ENCODE measurements at places on chromosomes 11 and 22. TPM values are rescaled to one million over a fixed set of nuclear protein-coding genes. Genes with fewer than 3 reads are reported as not detected.

DNA sequence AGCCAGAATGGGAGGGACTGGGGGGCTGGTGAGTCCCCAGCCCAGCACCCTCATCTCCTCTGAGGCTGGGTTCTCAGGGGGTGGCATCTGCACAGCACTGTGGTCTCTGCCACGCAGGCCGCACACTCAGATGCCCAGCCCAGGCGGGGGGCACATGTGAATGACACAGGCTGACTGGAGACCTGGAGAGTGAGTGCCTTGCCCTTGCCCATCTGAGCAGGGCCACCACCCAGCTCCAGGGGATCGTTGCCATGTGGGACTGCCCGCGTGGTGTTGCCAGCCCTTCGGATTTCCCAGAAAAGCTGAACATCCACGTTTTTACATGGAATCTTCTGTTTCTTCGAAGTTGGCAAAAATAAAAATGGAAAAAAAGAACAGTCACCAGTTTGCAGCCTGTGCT, 18.9 kb downstream of the PRDM11 start:
- no peak for DNase-seq

ACRV1 gene
- total RNA-seq = not detected

CCND1 gene
- 378 TPM for total RNA-seq

- peak; percentile 21 for DNase-seq
These were observed 125.2 kb upstream of the SNX19 start for GRCh38 chr11:131041331-131042040.

- DNase-seq = no peak
These were observed 3.7 kb downstream of the TRMT112 start for GRCh38 chr11:64313491-64314145.

UBASH3B gene
- total RNA-seq = 45.4 TPM

- no peak for DNase-seq
These were observed 144.5 kb downstream of the SPON1 start for GRCh38 chr11:14107050-14107430.

GRCh38 chr11:130476922-130477491, 28.6 kb downstream of the ADAMTS15 start:
- DNase-seq = no peak

DNA sequence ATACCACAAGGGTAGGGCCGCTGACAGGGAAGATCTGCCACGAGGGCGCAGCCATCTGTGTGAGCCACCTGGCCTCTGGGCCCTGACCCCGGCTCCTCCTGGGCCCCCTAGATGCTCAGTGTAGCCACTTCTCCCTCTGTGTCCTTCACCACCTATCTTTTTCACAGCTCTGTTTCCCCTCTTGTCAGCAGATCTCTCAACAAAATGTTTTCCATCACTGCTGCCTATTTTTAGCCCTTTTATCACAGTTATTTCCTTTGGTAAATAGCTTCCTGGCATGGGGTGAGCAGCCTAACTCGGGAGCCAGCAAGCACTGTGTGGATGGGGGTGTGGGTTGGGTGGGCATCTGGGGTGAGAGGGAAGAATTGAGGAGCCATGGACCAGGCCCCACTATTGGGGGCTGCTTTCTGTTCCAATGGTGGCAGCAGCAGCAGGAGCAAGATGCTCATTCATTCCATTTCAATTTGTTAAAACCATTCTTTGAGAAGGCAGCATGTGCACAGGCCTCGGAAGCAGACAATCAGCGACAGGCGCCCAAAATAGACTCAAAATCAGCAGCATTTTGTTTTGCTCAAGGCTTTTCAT, 135.2 kb upstream of the NAV2 start:
- no peak for DNase-seq

GRAP2 gene
- not detected for total RNA-seq

- no peak for DNase-seq
These were observed 56.6 kb upstream of the PRDM11 start for GRCh38 chr11:45089676-45090499.

MS4A18 gene
- not detected for total RNA-seq

GRCh38 chr11:34052036-34052607, 591 bp downstream of the CAPRIN1 start:
- no peak for DNase-seq

GRCh38 chr11:78459738-78460137, 42.1 kb upstream of the GAB2 start:
- DNase-seq = no peak

MMP8 gene
- total RNA-seq = not detected

FAM181B gene
- total RNA-seq = 0.38 TPM

- no peak for DNase-seq
These were observed 76.9 kb downstream of the IGLL1 start for GRCh38 chr22:23503142-23503541.

- peak; percentile 70 for DNase-seq
These were observed 25.6 kb downstream of the ARRB1 start for GRCh38 chr11:75325713-75326438.

DNA sequence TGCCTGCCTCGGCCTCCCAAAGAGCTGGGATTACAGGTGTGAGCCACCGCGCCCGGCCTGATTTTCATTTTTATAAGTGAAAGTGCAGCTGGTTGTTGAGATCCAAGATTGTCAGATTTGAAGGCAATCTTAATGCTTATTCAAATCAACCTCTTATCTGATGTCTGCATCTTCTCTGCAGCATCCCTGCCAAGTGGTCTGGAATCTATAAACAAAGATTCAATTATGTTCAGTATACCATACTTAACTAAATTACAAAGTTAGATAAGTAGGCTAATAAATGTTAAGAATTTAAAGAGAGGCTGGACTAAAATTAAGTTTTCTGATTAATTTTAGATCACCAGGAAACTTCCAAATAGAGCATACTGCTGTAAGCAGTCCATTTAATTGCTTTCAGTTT, 53.8 kb downstream of the POLD3 start:
- DNase-seq = no peak

CBLIF gene
- total RNA-seq = not detected

- DNase-seq = no peak
These were observed 8.3 kb downstream of the IL17RA start for GRCh38 chr22:17093081-17093480.

CYP2D6 gene
- total RNA-seq = 1.1 TPM

DNA sequence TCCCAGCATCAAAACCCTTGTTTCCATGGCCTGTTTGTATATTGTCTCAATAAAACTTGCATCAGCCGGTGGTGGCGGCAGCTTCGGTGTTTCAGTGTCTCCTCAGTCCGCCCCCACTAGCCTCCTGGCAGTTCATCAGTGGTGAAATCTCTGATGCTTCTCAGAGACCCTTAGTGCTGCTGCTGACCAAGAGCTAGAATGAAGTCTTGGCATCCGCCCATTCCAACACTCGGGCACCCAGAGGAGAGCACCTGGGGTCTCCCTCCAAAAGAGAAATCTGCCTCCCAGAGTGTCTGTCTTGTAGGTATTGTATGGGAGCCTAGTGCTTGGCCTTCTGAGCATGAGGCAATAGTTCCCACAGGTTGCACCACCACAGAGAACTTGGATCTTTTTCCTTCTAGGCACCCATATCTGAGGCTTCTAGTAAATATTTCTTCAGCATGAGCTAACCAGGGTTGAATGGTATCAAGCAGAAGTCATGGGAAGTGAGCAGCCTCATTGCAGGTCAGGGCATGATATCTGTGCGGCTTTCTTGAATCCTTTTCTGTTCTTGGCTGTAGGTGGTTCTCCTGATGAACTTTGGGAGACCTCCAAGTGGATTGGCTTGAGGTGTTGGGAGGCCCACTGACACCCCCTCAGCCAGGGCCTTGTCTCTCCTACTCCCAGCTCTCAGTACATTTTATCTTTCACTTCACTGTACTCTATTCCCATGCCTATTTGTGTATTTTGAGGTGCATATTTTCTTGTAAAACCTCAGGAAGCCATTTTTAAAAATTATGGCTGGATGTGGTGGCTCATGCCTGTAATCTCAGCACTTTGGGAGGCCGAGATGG, 13.2 kb upstream of the AIFM3 start:
- no peak for DNase-seq

- no peak for DNase-seq
These were observed 125.6 kb downstream of the BCR start for GRCh38 chr22:23305922-23306374.

ACTN3 gene
- not detected for total RNA-seq

IL18BP gene
- total RNA-seq = 6.4 TPM

DNA sequence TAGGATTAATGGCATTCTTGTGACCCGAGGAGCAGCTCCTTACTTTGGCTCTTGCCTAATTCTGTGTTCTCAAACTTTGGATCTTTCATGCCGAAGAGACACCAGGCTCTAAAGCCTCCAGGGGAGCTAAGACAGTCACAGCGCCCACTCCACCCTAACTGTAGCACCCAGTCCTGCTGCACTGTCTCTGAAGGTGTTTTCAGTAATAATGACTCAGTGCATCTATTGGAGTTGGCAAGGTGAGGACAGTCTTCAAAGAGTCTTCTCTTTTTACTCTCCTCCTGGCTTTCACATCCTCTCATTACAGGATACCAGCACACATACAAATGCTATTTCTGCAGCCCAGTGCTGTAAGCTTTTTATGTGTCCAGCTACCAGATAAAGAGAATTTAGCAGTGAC, 69.4 kb downstream of the PPFIBP2 start:
- no peak for DNase-seq

- DNase-seq = no peak
These were observed 35.7 kb upstream of the CELSR1 start for GRCh38 chr22:46572911-46573780.

DNA sequence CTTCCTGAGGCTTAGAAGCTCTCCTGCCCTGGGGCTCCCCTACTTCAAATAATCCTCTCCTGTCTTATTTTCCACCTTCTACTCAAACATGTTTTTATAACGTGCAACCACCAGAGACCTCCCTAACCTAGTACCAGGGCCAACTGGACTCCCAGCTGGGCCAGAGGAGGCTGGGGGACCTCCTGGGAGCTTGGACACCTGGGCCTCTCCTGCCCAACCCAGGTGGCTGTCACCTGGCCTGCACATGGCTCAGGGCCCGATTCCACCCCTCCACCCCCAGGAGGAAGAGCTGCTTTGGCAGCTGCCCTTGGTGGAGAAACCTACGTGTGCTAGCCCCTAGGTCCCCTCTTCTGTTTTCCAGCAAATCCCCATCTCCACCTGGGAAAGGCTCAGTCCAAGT, 105.2 kb downstream of the ABTB2 start:
- no peak for DNase-seq

DNA sequence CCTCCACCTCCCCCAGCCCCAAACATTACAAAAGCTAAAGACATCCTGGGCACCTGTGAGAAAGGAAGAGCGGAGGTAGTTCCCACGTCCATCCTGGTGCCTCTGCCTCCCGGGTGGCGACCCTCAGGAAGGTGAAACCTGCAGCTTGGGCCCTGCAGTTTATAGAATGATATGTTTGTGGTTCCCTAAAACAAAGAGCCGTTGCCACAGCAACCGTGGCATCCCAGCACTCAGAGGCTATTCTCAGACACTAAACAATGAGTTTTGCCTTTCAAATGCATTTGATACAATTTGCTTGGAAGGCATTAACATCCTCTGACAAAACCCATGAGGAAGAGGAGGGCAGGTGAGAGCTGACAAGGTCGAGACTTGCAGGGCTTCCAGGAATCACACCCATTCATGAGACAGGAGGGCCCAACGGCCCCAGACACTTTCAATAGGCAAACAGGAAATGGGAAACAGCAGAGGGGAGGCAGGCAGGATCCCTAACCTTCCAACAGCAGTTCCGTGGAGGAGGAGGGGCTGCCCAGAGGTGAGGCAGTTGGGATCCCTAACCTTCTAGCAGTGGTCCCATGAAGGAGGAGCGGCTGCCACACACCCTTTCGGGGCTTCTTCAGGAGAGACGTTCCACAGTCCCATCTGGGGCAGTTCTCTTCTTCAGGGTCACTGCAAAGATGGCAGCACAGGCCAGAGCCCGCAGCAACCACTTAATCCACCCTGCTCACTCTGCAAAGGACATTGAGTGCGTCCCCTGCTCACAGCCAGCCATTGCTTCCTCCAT, 379.2 kb downstream of the SHANK2 start:
- DNase-seq = no peak

DNA sequence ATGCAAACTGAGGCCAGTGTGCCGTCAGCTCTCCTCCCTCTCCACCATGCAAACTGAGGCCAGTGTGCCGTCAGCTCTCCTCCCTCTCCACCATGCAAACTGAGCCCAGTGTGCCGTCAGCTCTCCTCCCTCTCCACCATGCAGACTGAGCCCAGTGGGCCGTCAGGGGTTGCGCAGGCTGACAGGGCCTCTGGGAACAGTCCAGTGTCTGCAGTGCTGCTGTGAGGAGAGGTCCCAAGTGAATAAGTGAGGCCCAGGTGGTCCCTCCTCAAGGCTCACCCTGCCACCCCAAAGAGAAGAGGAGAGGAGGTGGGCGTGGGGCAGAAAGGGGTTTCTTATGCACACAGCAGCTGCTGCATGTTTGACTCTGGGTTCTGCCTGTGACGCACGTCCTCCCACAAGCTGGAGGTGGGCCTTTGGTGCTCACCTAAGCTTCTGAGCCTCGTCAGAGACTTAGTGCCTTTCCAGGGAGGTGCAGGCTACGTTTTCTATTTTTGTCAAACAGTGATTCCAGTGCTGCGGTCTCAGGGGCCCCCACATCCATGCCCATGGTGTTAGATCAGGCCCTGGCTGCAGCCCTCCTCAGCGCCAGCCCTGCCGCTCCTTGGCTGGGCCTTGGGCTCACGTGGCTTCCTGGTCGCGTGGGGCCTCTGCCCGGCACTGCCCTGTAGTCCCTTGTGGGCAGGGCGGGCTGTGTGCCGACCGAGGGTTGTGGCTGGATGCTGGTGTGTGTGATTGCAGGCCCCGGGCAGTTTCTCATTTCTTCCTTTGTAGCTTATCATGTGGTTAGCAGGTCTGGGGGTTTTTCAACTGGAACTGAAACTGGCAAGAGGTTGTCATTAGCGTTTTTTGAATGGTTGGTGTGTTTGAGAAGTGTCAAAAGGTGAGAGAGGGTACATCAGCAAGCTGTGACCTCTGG, 7.1 kb downstream of the TPCN2 start:
- no peak for DNase-seq

GRCh38 chr11:95725196-95725595, 64.4 kb downstream of the FAM76B start:
- DNase-seq = no peak

APOL6 gene
- total RNA-seq = 20.9 TPM

GRCh38 chr22:38721551-38721950, 15.8 kb downstream of the GTPBP1 start:
- no peak for DNase-seq

PKDREJ gene
- total RNA-seq = not detected

- DNase-seq = peak; percentile 16
These were observed 45.5 kb upstream of the CRYBB3 start for GRCh38 chr22:25153961-25154666.

DDT gene
- total RNA-seq = 123 TPM

DNA sequence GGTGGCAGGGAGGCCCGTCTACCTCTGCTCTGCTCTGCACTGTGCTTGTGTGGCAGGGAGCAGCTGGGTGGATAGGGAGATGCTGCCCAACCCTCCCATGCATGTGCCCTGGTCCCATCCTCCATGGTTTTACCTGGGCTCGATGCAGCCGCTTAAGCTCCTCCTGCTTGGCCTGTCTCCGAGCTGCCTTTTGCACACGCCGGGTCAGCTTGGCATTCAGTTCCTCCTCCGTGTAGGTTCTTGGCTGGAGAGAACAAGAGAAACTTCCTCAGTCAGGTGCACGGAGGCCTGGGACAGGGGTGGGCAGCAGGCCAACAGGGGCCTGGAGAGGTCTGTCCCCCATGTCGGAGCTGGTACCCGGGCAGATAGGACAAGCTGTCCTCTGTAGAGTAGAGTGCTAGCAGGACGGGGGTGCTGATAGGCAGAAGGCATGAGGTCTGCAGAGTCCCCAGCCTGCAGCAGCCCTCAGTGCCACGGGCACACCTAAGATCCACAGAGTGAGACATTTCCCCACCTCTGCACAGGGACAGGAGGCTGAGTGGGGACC, 36.4 kb upstream of the BID start:
- no peak for DNase-seq

DYNC2H1 gene
- total RNA-seq = 10.5 TPM

- DNase-seq = peak; percentile 35
These were observed 65.9 kb upstream of the HMGXB4 start for GRCh38 chr22:35191412-35191811.

HOATZ gene
- not detected for total RNA-seq

Data from kidney epithelial cell (primary cell).